Spinal cord (tissue), 10 donors: ENCODE measurements at places on chromosomes 16 and 17. TPM values are rescaled to one million over a fixed set of nuclear protein-coding genes. Genes with fewer than 3 reads are reported as not detected.

Gene HOXB9
- total RNA-seq: 19.8 TPM

Gene SLC12A3
- total RNA-seq: 0.20 TPM

Gene NPIPA5
- 0.69 TPM for total RNA-seq

Gene ARHGDIG
- 24.9 TPM for total RNA-seq

Gene TAT
- 0.10 TPM for total RNA-seq

Gene CRLF3
- total RNA-seq: 11.1 TPM

Gene SNF8
- 80.4 TPM for total RNA-seq

Gene TBC1D3I
- total RNA-seq: not detected

Gene SLC9A5
- total RNA-seq: 1.4 TPM

Gene RAB11FIP4
- total RNA-seq: 15.3 TPM

Gene LMF1
- total RNA-seq: 15.1 TPM

Gene FAM222B
- total RNA-seq: 4.3 TPM

Gene ZNF771
- total RNA-seq: 13.5 TPM

Gene CLDN6
- total RNA-seq: 0.28 TPM

Gene CTU2
- 15.2 TPM for total RNA-seq

Gene GP2
- not detected for total RNA-seq

Gene SLFN12L
- 0.22 TPM for total RNA-seq

Gene MED1
- total RNA-seq: 29.7 TPM

Gene HCRT
- total RNA-seq: not detected

Gene BAHCC1
- 9.3 TPM for total RNA-seq

Gene TNFRSF13B
- not detected for total RNA-seq

Gene RNF227
- 3.8 TPM for total RNA-seq

Gene CORO1A
- 13.8 TPM for total RNA-seq

Gene HSPB9
- 0.10 TPM for total RNA-seq

Gene CD79B
- 1.1 TPM for total RNA-seq

Gene PSKH1
- 8.7 TPM for total RNA-seq

Gene KLHL11
- total RNA-seq: 32.2 TPM

Gene ITGB4
- total RNA-seq: 46.5 TPM

Gene CD300H
- 0.89 TPM for total RNA-seq

Gene ZFPM1
- 0.59 TPM for total RNA-seq

Gene RPS15A
- total RNA-seq: 894 TPM

Gene EFCAB13
- total RNA-seq: 11.8 TPM

Gene FBXO39
- total RNA-seq: not detected

Gene IL34
- total RNA-seq: 13.4 TPM

Gene PIP4K2B
- total RNA-seq: 99.8 TPM

Gene EIF3C
- total RNA-seq: 465 TPM

Gene OTOA
- 0.61 TPM for total RNA-seq

Gene CLEC3A
- total RNA-seq: 0.30 TPM

Gene CLEC10A
- 0.77 TPM for total RNA-seq

Gene TPSB2
- not detected for total RNA-seq

Gene MAPT
- 48.2 TPM for total RNA-seq

Gene OMG
- total RNA-seq: 29.9 TPM
